ENCODE measurements at places on chromosomes 7 and 10.

- DNase-seq = no peak
Measured at GRCh38 chr10:29473406-29474100, 161.2 kb downstream of the SVIL start.

- peak; percentile 66 for DNase-seq
Measured at GRCh38 chr7:69932034-69932628, 333.9 kb downstream of the AUTS2 start.

- no peak for DNase-seq
Measured at GRCh38 chr10:17880601-17881000, 71.1 kb upstream of the SLC39A12 start.

DNA sequence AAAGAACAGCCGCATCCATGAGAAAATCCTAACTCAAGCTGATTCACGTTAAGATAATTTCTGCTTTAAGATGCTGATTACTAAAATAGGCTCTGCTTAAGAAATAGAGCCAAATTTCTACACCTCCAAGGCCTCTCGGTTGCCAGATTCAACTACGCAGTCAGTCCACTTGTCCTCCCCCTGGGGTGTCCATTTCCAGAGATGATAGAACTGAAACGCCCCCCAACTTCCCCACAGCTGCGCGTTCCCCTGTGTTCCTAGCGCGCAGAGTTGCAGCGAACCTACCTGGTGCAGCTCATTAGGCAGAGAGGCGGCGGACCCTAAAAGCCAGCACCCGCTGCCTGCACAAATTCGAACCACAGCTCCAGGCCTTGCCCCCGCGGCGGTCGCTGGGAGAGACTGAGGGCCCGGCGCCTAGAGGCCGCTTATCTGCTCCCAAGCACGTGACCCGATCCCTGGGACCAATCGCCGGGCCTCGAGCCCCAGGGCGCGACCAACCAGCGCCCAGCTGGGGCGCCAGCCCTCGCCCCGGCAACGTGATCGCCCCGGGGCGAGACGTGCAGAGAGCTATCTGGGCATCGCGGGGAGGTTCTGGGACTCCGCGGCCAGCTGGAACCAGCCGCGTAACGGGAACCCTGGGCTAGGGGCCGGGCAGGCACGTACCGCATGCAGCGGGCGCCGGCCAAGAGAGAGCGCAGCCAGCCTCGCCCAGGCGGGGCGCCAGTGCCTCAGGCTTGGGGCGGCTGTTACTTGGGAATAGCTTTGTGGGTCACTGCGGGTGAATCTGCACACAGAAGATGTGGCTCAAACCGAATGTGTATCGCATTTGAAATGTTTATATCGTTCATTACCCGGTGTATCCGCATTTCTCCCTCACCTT is at the start of gene PPP1R3C:
TSS of gene PPP1R3C (minus strand) at position 401 of the 880 bp plus-strand sequence. CDS start at position 299, 102 bp downstream.
- peak; percentile 89 for DNase-seq

DNA sequence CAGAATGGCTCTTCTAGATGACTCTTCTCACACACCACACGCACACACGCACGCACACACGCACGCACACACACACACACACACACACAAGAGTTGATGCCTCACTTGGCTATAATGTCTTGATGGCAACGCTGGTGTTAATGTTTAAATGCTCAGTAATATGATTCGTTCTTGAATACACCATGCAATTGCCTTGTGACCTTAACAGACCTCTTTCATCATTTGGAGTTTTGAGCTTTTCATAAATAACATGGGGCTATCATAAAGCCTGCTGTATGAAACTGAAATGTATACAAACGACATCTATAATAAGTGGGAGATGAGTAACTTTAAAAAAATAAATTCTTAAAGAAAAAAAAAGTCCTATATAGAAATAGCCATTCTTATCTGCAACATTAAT is 8.2 kb downstream of the JCAD start:
- no peak for DNase-seq

- DNase-seq = no peak
Measured at GRCh38 chr10:102683736-102684135, 30.5 kb downstream of the ARL3 start.

GRCh38 chr10:97200616-97201015 is 14.9 kb upstream of the SLIT1 start:
- DNase-seq = no peak

GRCh38 chr10:122331615-122332446 is 42.7 kb upstream of the PLEKHA1 start:
- no peak for DNase-seq

DNA sequence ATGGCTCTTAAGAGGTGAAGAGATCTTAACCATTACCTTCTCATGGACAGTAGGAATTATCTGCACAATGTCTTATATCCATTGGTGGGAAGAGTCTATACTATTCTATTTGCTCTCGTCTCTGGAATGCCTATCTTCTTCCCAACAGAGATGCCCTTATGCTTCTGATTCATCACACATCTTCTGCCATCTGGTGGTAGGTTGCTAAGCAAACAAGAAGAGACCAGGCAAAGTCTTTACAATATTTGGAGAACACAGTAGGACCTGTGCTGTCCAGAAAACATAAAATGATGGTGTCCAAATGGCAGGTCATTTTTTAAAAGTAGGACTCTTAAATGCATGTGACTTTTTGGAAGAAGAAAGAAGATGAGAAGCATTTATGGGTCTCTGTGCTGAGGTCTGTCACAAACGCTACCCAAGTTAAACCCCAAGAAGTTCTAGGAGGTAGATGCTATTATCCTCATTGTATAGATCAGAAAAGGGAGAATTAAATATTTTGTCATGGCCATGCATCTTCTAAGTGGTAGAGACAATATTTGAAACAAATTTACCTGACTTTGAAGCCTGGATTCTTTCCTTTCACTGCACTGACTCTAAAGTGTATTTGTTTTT is 67.8 kb upstream of the NXPH1 start:
- peak; percentile 45 for DNase-seq

- no peak for DNase-seq
Measured at GRCh38 chr7:41878309-41879295, 175.7 kb upstream of the INHBA start.

DNA sequence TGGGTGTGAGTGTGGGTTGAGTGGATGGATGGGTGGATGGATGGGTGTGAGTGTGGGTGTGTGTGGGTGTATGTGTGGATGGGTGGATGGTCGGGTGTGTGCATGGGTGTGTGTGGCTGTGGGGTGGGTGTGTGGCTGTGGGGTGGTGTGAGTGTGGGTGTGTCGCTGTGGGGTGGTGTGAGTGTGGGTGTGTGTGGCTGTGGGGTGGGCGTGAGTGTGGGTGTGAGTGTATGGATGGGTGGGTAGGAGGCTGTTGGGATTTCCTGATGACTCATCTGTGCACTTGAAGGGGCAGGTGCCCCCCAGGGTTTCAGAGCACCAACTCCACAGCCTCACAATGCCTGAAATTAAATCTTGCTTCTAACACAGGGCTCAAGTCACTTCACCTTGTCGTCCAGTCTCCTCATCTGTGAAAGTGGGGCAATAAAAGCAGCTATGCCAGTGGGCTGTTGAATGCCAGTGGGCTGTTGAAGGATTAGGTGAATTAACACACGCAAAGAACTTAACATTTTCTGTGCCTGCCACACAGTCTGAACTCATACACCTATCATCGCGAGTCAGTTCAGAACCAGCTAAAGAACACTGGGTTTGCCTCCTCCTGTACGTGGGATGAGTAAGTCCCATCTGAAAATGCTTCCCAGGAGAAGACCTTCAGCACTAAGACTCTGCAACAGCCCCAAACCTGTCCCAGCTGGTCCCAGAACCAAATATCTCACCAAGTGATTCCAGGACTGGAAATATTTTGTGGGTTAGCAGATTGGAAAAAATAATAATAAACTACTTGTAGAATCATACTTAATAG is 32.0 kb downstream of the SFMBT2 start:
- DNase-seq = no peak

Measured in COR-L47 (cell line).